ENCODE measurements at places on chromosomes 11 and 22.

GRCh38 chr11:7032692-7033091, 12.4 kb downstream of the NLRP14 start:
- H3K27ac ChIP-seq: no peak overlapping the region
- H3K27me3 ChIP-seq: no peaks in the 10 kb centered on the region
- H3K36me3 ChIP-seq: no peaks in the 10 kb centered on the region
- DNase-seq: no peak
- H3K4me1 ChIP-seq: no peaks in the 10 kb centered on the region
- no peak overlapping the region for H3K4me3 ChIP-seq

DNA sequence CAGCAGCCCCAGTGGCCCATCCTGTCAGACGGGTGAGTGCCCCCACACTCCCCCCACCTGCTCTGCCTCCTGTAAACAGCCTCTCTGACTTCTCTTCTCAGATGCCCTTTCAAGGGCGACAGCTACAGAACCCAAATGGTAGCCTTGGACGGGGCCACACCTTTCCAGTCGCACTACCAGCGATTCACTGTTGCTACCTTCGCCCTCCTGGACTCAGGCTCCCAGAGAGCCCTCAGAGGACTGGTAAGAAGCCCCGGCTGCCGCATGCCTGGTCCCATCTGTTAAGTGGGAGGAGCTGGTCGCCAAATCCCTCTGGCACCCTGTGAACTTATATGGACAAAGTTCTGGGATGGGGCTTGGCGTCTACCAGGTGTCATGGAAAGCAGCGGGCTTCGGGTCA, 6.2 kb downstream of the ZP1 start:
- no peaks in the 10 kb centered on the region for H3K27me3 ChIP-seq
- no peak overlapping the region for H3K4me3 ChIP-seq
- H3K4me1 ChIP-seq: peaks cover 4% of the 10 kb centered on the region
- no peaks in the 10 kb centered on the region for H3K36me3 ChIP-seq

DNA sequence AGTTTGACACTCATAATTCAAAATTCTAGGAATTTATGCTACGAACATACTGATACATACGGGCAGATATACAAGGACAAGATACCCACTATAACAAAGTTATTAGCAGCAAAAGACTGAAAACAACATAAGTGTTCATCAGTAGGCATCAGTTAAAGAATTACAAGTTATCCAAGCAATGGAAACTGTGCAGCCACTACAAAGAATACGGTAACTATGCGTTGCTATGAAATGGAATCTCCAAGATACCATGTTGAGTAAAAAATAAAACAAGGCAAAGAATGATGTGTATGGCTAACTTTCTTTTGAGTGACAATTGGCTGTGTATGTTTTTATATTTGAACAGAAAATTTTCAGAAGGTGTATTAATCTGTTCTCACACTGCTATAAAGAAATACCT, 151.7 kb downstream of the ADAMTS15 start:
- no peaks in the 10 kb centered on the region for H3K36me3 ChIP-seq
- DNase-seq: no peak
- H3K27me3 ChIP-seq: no peaks in the 10 kb centered on the region
- no peak overlapping the region for H3K4me3 ChIP-seq

- no peaks in the 10 kb centered on the region for H3K4me1 ChIP-seq
- H3K4me3 ChIP-seq: no peak overlapping the region
- no peaks in the 10 kb centered on the region for H3K36me3 ChIP-seq
- H3K27me3 ChIP-seq: no peaks in the 10 kb centered on the region
Observed at GRCh38 chr22:28714043-28714628, 27.5 kb downstream of the CHEK2 start.

GRCh38 chr11:94020777-94021481, at the start of gene HEPHL1:
Gene HEPHL1 (plus strand): TSS chr11:94021354. CDS start chr11:94021369, 15 bp downstream.
- H3K4me3 ChIP-seq: no peak within 1 kb of the TSS
- DNase-seq: no peak

- H3K27ac ChIP-seq: no peak overlapping the region
- H3K36me3 ChIP-seq: no peaks in the 10 kb centered on the region
- no peaks in the 10 kb centered on the region for H3K4me1 ChIP-seq
- peaks cover 2% of the 10 kb centered on the region for H3K27me3 ChIP-seq
- no peak overlapping the region for H3K4me3 ChIP-seq
Observed at GRCh38 chr22:47801541-47802245, 1039.2 kb downstream of the TBC1D22A start.

DNA sequence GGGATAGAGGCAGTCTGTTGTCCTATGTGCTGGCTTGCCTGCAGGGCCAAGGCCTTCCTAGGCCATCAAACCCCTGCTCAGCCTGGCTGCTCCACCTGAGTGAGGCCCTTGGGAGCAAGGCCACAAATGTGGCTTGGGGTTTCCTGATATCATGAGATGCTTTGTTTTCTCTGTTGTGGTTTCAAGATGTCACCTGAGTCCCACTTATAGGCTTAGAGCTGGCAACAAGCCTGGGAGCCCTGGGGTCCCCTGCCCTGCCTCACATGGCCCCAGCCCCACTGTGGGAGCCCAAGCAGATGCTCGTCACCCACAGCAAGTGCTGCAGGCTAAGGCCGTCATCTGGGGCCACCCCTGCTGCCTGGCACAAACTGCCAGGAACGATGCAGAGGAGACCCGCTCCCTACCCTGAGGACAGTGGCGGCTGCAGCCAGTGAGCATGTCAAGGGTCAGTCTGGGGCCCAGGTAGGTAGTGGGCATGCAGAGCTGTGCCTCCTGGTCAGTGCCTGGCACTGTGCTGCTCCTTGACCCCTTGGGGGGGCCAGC, 75.4 kb upstream of the KCNQ1OT1 start:
- no peak overlapping the region for H3K27ac ChIP-seq
- DNase-seq: no peak
- H3K27me3 ChIP-seq: peaks cover 14% of the 10 kb centered on the region
- H3K4me1 ChIP-seq: no peaks in the 10 kb centered on the region

DNA sequence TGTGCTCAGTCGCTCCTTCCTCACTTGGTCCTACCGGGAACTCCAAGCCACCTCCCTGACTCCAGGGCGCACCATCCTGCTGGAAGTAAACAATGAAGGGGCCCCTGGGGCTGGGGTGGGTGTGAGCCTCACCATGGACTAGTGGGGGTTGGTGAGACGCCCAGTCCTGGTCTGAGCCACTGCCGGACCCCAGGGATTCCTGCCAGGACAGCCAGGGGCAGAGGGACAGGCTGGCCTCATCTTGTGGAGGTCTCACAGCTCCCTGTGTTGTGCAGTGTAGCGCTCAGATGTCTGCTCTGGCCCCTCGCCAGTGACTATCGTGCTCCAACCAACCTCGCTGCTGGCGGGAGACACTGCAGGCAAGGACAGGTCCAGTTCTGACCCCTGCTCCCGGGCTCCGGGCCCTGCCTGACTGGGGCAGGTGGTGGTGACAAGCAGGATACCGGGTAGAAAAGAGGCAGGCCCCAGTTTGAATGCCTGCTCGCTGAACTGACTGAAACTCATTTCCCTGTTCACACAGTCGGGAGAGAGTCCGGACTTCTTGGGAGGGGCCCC, 1021.4 kb downstream of the BRD1 start:
- no peak overlapping the region for H3K27ac ChIP-seq
- H3K4me1 ChIP-seq: no peaks in the 10 kb centered on the region
- H3K4me3 ChIP-seq: no peak overlapping the region
- no peaks in the 10 kb centered on the region for H3K36me3 ChIP-seq
- no peaks in the 10 kb centered on the region for H3K27me3 ChIP-seq

DNA sequence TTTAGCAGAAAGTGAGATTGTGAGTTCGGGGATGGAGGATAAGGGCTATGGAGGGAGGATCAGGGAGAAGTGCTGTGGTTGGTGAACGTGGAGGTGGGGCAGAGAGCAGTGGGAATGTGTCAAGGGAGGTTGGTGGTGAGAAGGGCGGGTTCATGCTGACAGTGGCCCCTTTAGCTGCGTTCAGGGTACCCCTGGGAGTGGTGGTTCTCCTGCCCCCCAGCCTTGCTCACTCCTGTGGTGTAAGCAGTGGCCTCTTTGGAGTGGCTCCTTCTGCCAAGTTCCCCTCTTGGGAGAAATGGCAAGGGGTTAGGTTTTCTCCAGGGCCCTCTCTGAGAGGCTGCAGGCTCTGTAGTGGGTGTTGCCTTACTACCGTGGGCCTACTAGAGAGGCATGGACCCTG, 16.1 kb upstream of the NECTIN1 start:
- no peaks in the 10 kb centered on the region for H3K36me3 ChIP-seq
- no peaks in the 10 kb centered on the region for H3K27me3 ChIP-seq
- H3K27ac ChIP-seq: no peak overlapping the region
- DNase-seq: no peak
- H3K4me3 ChIP-seq: no peak overlapping the region

DNA sequence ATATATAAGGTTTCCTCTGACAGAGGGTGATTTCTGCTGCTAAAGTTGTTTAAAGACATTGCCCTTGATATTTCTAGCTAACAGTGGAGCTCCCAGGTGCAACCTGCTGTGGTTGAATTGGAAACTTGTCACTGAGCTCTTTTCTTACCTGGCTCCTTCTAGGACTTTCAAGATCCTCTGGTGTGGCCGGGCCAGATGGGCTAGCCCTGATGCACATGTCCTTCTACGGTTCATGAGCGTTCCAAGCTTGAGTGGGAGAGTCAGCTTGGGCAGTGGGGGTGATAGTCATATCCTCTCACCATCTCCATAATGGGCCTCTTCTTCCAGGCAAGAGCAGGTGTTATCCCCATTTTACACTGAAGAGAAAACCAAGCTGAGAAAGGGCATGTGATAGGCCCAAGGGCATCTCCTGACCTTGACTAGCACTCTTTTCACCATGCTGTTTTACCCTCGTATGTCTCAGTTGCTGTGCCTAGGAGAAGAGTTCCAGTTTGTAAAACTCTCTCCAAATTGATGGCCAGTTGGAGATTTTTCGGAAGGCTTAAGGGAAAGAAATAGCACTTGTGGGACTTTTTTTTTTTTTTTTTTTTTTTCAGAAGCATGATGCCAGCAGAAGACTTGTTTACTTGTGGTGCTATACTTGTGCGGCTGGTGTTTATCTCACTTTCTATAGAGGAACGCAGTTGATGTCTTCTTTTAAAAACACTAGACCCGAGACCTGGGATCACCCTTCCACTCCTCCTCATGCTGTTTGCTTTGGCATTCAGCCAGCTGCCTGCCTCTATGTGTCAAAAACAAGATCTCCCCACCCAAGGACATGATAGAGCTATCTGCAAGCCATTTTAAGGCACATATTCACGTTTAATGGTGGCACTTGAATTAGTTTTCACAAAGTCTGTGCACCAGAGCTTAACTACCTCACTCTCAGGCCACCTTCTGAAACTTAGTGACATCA, 32.6 kb downstream of the TEAD1 start:
- no peaks in the 10 kb centered on the region for H3K36me3 ChIP-seq
- no peak overlapping the region for H3K4me3 ChIP-seq
- no peak for DNase-seq
- H3K27me3 ChIP-seq: no peaks in the 10 kb centered on the region

All from H1 (cell line).